ENCODE measurements at places on chromosomes 1 and 21.

GRCh38 chr1:225923381-225923691 lies 714 bp downstream of the PYCR2 start:
- no peak for DNase-seq

- no peak for DNase-seq
Observed at GRCh38 chr1:228333739-228334115, 72.9 kb downstream of the TRIM11 start.

- DNase-seq: no peak
Observed at GRCh38 chr21:39655589-39655988, 42.8 kb downstream of the B3GALT5 start.

- no peak for DNase-seq
Observed at GRCh38 chr1:3451994-3452865, 2.2 kb upstream of the ARHGEF16 start.

- DNase-seq: no peak
Observed at GRCh38 chr1:46004492-46004891, 127.9 kb downstream of the PIK3R3 start.

GRCh38 chr1:57162607-57163261 lies 196.9 kb upstream of the C8B start:
- DNase-seq: no peak

- DNase-seq: no peak
Observed at GRCh38 chr21:44460441-44460755, 5.1 kb downstream of the LRRC3 start.

DNA sequence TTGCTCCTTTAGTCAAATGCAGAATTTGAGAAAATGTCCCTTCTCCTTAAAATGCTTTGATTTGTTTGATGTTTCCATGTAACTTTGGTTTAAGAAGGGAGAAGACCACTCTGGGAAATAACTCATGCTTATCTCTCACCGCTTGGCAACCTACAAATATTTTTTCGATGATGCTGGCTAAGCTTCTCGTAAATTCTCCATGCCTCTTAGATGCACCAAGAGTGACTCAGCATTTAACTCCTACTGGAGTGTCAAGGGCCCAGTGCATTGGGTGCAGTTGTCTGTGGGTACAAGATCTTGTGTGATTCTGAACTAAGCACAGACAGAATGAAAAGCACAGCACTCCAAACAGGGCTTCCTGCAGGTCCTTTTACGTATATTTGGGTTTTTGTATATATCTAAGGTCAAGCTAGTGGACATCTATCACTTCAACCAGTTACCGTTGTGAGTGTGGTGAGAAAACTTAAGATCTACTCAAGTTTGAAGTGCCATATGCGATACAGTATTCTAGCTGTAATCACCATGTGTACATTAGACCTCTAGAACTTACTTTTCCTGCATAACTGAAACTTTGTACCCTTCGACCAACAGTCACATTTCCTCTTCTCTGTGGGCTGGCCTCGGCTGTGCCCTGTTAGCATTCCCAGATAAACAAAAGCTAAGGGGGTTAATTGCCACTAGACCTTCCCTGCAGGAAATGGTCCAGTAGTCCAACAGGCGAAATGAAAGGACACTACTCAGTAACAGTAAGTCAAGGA lies 55.8 kb downstream of the COL18A1 start:
- DNase-seq: no peak

DNA sequence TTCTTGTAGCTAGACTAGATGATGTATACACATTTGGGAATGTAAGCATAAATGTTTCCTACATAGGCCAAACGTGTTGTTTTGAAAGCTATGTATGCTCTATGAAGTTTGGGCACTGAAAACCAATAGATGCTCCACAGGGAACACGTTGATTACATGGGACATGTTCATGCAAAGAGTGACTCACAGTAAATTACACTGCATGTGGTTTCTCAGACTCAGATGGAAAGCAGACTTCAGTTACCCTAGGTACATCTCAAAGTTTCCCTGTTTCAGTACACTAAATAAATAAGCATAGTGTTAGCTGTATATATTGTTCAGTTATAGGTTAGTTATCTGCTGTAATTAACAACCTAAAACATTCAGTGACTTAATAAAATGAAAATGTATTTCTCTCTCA lies 301.9 kb upstream of the RUNX1 start:
- DNase-seq: no peak

DNA sequence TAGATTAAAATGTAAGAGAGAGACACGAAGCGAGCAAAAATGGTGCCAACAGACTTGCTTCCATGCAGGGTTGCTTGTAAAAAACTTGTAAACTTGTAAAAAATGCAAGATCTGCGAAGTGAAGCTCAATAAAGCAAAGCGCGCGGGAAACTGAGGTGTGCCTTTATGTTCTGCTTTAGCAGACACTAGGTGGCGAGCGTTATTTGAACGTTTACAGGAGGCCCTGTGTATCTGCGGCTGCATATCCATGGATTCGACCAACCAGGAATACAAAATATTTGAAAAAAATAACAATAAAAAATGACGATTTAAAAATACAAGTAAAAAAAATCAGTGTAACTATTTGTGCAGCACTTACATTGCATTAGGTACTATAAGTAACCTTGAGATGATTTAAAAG lies 1.5 kb downstream of the UBE2G2 start:
- DNase-seq: no peak

GRCh38 chr1:57887964-57888491 lies 464.2 kb upstream of the DAB1 start:
- DNase-seq: no peak

DNA sequence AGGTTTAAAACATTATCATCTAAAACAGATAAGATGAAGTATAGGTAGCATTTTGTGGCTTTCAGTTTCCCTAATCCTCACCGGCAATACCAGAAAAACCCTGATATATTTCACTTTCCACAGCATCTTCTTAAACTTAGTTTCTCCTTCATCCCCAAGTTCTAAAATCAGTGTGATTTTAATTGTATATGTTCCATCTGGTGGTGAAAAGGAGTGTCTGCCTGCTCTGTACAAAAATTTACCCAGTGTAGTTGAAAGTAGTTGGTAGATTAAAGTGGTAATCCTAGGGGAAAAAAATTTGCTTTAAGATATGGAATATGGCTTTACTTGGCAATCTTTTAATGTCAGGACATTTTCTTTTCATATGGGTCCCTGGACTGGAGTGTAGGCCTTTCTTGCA lies 74.3 kb downstream of the CEP350 start:
- no peak for DNase-seq

GRCh38 chr1:84365225-84366221 lies 32.8 kb upstream of the DNASE2B start:
- peak; percentile 38 for DNase-seq

GRCh38 chr1:235938709-235939479 lies 72.2 kb upstream of the LYST start:
- DNase-seq: no peak

DNA sequence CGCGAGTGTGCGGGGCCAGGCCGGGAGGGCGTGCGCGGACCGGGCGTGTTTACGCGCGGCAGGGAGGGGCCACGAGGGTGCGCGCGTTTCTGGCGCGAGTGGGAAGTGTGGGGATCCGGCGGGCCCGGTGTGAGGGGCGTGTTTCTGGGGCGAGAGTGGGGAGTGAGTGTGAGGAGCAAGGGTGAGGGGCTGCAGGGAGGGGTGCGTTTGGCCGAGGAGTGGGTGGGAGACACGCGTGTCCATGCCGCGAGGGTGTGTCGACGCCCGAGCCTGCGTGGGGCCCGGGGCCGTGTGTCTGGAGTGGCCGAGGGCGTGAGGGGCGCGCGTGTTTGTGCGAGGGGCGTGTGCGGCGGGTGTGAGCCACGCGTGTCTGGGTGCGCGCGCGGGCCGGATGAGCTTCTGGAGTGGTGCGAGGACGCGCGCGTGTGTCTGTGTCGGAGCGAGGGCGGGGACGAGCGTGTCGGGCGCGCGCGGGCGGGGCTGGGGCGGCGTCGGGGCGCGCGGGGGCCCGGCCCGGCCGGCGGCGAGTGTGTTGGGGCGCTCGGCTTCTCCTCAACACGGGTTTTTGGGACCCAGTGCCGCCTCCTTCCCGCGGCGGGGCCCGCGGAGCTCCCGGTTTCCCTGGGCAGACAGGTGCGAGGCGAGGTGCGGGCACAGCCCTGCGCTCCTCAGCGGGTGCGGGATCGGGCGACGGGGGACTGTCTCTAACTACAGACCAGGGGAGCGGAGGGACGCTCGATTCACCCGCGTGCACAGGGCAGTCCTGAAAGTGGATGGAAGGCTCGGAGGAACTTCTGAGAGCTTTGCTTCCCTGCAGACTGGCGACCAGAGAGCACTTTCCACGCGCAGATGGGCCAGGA lies 65.8 kb upstream of the VAMP3 start:
- no peak for DNase-seq

DNA sequence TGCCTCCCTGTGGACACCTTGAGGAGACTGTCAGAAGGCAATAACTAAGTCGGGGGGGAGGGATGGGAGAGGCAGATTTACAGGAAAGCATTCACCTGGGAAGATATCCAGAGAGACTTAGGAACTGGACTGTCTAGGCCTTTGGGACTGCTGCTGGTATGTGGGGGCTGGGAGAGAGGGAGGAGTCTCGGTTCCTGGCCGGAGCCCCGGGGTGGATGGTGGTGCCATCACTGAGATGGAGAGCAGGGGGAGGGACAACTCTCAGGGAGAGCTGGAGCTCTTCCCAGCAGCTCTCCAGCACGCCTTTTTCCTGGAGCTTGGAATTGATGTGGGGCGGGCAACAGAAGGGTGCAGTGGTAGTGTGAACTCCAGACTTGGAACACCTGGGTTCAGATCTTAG lies 22.1 kb downstream of the PTPRF start:
- no peak for DNase-seq

GRCh38 chr1:31902510-31902860 lies 35.7 kb downstream of the PTP4A2 start:
- DNase-seq: no peak

DNA sequence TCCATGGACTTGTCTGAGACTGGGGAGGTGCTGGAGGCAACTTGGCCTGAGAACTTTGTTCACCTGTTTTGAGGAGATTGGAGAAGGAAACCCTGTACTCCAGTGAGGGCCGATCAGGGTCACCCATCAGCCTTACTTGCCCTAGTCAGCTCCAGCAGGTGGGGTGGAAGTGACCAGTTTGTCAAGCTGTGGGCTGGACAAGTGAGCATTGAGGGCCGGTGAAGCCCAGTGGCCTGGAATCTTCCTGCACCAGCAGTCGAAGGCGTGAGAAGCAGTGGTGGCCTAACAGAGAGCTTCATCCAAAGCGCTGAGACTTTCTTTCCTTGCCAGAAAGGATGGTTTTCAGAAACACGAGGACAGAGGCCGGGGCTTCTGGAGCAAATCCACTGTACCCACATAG lies 9.6 kb downstream of the SLC37A1 start:
- DNase-seq: no peak

- DNase-seq: no peak
Observed at GRCh38 chr1:27778056-27778455, 5.0 kb downstream of the STX12 start.

- DNase-seq: no peak
Observed at GRCh38 chr1:70552662-70553566, 141.8 kb downstream of the CTH start.

GRCh38 chr1:153001382-153001781 lies at the start of gene SPRR3:
TSS of gene SPRR3 (plus strand) at chr1:153001749. CDS start at chr1:153003021, 1,272 bp downstream.
- DNase-seq: no peak

DNA sequence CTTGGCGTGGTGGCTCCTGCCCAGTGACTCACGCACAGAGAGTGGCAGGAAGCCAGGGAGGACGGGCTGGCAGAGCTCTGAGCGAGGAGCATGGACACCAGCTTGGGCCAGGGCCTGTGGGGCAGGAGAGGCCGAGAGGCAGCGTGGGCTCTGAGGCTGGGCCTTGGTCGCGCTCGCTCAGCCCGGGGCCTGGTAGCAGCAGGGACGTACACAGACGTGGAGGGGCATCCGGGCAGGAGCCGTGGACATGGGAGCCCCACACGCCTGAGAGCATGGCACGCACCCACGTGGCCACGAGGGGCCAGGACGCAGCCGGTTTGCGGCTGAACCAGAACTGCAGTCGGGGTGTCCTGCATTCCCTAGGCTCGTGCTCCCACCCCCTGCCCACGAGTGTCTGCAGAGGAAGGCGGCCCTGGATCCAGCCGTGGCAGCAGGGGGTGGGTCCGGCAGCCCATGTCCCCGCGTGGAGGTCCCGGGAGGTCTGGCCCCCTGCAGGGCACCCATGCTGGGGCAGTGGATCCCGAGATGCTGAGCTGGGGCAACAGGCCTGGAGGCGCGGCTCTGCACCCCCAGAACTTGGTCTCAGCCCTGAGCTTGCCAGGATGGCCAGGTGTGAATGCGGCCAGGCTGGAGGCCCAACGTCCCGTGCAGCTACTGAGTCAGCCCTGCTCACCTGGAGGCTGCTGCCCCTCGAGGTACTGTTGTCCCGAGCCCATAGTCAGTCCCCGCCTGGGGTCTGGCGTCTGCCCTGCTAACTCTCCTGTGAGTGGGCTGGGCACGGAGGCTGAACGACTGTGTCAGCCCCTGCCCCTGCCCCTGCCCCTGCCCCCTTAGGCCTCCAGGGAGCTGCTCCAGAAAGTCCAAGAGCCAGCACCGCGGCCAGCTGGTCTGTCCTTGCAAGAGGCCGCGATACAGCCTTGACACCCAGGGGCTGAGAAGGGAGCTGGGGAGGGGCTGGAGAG lies 61.6 kb downstream of the SLX9 start:
- DNase-seq: no peak

DNA sequence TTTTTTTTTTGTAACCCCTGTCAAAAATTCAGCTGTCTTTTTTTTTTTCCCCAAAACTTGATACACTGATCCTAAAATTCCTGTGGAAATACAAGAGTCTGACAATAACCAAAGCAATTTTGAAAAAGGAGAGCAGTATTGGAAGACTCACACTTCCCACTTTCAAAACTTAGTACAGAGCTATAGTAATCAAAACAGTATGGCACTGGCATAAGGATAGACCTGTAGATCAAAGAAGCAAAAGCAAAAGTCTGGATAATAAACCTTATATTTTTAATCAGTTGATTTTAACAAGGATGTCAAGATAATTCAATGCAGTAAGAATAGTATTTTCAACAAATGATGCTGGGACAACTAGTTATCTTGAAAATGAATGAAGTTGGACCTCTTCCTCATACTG lies 17.3 kb downstream of the FBXO28 start:
- no peak for DNase-seq

- DNase-seq: no peak
Observed at GRCh38 chr21:16075649-16076282, 346.0 kb downstream of the USP25 start.

Data from stimulated activated naive CD8-positive, alpha-beta T cell treated with anti-CD3 and anti-CD28 coated beads, Interleukin-15, amount 100 ng/mL, for 72 hours (primary cell).